ENCODE measurements at places on chromosomes 1 and 21.

- no peak for DNase-seq
Measured at GRCh38 chr1:243646841-243647240, 203.2 kb downstream of the AKT3 start.

DNA sequence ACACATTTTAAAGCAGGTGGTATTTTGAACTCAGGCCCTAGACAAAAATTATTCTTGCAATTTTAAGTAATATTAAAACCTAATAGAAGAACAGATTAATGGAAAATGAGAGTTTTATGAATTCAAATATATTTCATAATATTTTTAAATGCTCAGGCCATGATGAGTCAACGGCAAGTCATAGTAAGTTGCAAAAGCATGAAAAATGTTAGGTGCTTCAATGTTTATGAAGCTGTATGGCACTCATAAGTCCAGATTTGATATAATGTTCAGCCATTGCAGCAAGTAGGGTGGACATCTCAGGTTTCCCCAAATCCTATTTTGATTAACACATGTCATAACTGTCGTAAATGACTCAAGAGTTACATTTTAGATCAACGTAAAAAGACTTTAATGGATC lies 112.6 kb downstream of the GRIK1 start:
- DNase-seq, result no peak

- DNase-seq, result no peak
Measured at GRCh38 chr1:225655509-225656258, 2.8 kb upstream of the ENAH start.

GRCh38 chr1:32372149-32372756 lies 9.9 kb downstream of the TSSK3 start:
- peak; percentile 82 for DNase-seq

DNA sequence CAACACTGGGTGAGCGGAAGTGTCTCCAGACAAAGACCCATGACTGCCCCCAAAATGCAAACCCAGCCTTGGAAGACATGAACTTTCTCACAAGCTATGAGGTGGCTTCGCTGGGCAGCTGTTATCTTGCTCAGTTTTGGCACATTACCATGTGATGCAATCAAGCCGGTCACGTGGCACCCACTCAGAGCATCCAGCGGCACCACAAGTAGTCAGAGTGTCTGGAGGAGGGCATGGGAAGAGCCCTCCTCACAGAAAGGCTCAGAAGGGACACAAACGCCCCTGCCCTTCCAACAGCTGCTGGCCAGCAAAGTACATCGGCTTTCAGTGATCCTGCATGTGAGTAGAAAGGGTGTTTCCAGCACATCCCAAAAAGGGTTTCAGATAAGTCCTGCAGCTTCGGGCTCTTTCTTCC lies 145.5 kb upstream of the IRF2BP2 start:
- DNase-seq, result no peak

- no peak for DNase-seq
Measured at GRCh38 chr1:118184739-118185083, 317 bp downstream of the SPAG17 start.

DNA sequence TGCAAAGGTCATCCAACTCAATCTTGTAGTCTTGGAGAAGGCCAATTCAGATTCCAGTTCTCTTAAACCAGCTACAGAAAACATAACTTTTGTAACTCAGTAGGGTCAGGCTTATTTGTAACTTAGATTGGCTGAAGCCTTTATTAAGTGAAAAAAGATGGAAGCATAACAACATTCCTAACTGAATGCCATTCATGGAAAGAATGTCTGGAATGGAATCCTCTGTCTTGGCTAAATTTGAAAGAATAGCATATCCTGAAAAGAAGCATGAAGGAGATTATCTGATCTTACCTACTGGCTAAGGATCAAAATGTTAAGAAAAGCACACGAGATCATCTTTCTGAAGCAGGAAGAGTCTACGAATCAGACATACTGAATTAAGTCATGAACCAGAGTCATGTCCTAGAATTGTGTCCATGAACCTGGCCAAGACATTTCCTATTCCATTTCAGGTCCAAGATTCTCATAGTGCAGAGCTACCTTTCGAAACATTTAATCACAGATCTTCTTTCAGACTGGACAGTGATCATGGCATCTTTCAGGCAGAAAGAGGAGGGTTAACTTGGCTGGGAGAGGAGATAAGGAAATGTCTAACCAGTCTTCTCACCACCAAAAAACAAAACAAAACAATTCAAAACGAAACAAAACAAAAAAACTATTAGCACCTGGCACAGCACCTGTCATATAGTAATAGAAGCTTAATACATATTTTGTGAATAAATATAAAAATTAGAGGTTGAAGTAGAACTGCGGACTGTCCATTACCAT lies 75.6 kb downstream of the XCL2 start:
- no peak for DNase-seq

DNA sequence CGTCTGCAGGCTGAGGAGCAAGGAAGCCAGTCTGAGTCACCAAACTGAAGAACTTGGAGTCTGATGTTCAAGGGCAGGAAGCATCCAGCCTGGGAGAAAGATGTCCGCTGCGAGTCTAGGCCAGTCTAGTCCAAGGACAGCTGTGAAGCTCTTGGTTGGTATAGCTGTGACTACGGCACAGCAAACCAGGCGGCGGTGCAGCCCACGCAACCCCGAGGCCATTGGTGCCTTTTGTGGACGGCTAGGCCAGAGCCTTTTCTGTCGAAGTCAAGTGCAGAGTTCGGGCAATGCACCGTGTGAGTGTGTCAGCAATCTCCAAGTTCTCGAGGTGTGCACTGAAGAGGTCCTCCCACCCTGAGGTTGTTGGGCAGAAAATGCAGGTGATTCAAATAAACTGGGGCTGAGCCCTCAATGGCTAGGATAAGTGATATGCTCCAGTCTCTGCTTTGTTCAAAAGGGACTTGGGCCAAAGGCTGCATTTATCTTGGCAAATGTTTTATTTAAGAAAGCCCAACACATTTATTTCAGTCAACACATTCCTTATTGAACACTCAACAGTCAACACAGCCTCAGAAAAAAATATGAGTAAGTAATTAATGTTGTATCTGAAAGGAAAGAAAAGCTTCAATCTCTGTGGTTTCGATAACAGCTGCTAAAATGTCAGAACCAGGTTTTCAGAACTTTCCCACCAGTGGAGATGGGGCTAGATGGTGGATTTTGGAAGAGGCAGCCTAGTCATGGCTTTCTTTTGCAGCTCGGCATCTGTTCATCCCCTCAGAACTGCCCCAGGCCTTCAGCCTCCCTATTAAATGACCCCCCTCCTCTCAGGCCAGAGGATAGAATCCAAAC lies 78.1 kb upstream of the COX20 start:
- DNase-seq, result no peak

DNA sequence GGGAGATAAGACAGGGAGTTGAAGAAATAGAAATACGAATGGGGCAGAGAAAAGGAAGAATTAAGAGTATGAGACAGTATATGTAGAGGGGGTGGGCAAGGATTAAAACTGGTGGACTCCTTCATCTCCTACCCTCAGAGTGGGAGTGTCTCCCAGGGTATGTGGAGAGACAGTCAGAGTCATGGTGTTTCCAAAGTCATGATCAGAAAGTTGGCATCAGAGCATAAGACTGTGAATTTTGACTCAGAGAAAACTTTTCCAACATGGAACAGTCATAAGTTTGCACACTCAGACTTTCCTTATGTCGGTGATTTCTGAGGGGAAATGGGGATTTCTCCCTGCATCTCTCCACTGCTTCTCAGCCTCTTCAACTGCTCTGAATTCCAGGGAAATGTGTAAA lies 2.4 kb downstream of the CD84 start:
- DNase-seq, result no peak

DNA sequence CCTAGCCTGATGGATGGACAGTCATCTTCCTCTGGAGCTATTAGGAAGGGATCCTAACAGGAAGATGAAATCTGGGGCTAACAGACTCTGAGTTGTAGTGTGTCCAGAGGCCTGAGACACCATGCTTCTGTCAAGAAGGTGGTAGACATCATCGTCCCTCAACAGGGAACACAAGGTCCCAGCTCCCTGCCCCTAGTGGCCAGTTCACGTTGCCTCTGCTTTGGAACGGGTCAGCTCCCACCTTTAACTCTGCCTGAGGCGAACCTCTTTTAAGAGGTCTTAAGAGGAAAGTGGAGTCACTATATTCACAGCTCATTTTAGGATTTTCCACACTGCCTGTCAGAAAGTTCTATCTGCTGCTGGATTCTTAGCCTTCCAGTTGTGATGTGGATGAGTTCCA lies 28.3 kb downstream of the LRRC71 start:
- DNase-seq, result no peak

- no peak for DNase-seq
Measured at GRCh38 chr1:175839779-175840669, 96.6 kb upstream of the TNR start.

DNA sequence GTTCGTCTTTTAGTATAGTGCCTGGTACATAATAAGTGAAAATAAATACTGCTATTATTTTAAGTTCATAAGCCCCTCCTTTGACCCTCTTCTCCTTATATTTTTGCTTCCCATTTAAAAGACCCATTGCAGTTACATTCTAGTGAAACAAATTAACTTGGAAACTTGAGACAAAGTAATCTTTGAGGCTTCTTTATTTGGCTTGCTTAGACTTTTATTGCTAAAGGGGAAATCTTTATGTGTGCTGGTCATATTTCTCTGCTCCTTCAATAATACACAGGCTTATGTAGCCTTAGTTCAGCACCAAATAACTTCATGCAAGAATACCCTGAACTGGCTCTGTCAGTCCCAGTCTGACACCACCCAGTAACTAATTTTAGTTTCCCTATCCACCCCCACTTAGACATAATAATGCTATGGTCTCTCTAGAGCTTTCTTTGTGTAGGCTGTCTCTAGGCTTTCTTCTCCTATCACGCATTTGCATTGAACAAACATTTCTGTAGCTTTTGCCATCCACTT lies 257.8 kb downstream of the OMA1 start:
- no peak for DNase-seq

DNA sequence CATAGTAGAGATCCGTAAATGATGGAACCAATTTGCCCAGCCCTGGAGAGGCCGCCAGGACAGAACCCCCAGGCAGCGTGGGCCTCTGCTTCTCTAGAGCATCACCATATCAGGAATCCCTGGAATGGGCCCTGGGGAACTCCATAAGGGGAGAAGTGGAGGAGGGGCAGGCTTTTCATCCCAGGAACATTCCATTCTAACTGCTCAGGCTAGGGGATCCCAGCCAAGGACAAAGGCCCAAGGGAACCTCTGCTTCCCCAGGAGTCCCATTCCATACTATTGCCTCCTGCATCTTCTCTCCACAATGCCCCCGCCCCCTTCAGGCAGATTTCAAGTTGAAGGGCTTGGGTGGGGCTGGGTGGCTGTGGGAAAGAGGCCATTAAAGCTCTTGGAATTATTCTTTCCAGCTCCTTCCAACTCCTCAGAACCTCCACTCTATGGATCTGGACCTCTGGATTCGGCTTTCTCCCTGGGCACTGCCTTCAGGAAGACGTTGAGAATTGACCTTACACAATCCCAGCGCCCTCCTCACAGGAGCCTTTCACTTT lies 6.0 kb downstream of the TRNP1 start:
- DNase-seq, result no peak

DNA sequence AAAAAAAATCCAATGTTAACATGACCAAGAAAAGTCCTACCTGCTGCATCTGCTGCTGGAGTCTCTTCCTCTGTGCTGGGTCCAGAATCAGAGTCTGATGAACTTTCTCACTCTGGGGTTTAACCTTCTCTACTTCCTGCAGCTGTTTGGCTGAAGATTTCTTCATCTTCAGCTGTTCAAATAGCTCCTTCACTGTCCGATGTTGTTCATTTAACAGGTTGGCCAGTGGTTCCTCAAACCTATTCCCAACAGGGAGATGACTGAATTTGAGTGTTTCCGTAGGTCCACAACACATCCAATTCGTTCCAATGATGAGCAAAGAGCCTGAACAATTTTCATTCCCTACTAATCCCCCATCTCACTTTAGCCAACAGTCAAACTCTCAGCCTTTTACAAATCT lies 79.4 kb downstream of the GON4L start:
- DNase-seq, result no peak

DNA sequence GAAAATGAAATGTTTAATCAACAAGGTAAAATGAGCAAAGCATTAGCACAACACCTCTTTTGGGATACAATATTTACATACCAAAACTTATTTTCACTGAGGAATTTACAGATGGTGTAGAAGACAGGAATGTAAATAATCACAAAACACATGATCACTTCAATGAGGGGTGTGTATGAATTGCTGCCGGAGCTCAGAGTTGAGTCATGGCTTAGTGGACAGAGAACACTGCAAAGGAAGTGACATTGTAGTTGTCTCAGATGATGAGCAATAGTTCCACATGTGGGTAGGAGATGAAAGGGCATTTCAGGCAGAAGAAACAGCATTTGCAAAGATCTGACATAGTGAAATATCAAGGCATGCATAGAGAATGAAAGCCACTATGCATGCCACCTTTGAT lies 5.6 kb upstream of the KPRP start:
- DNase-seq, result no peak

GRCh38 chr1:228988664-228989063 lies 253.4 kb downstream of the RHOU start:
- DNase-seq, result no peak

- DNase-seq, result no peak
Measured at GRCh38 chr1:37317870-37318467, 156.4 kb upstream of the ZC3H12A start.

DNA sequence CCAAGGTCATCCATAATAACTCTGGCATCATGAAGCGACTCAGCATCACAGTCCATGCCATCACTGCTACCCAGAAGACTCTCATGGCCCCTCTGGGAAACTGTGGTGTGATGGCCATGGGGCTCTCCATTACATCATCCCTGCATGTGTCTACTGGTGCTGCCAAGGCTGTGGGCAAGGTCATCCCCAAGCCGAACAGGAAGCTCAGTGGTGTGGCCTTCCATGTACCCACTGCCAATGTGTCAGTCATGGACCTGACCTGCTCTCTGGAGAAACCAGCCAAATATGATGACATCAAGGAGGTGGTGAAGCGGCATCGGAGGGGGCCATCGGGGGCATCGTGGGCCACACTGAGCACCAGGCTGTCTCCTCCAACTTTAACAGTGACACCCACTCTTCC lies 65.1 kb upstream of the ARHGAP29 start:
- DNase-seq, result no peak

DNA sequence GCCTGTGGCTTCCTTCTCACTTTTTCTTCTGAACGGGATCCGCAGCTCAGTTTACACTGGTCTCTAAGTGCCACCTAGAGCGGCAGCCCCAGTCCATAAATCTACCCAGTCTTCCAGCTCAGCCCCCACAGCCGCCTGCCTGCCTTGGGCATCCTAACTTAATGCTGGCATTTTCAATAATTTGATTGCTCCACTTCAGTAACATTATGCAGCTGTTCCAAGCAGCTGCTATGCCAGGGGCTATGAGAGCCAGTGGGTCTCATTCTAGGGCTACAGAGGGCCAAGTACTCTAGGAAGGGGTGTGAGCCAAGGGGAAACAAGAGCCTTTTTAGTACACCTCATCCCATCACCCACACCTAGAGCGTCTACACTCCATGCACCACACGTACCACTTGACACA lies 48.4 kb upstream of the COA6 start:
- no peak for DNase-seq

- no peak for DNase-seq
Measured at GRCh38 chr21:25717491-25718147, 17.1 kb downstream of the ATP5PF start.

GRCh38 chr1:94543893-94544635 lies 2.5 kb upstream of the F3 start:
- DNase-seq, result no peak
